A549 treated with Hydrocortisone at 1 μM for 4 hours (cell line): ENCODE measurements at places on chromosomes 4 and X. TPM values are rescaled to one million over a fixed set of nuclear protein-coding genes. Genes with fewer than 3 reads are reported as not detected.

The GSX2 gene
- total RNA-seq = 0.08 TPM in 1 of 5 replicates, not detected in the others

The SLC9B1 gene
- 0.10 TPM in 1 of 5 replicates, not detected in the others for total RNA-seq

The TCEANC gene
- 0.59 to 0.99 TPM (median 0.66 TPM) in 5 replicates for total RNA-seq

The SLC6A14 gene
- total RNA-seq = not detected in 5 replicates

The PRSS12 gene
- 0.14 to 0.24 TPM (median 0.15 TPM) in 5 replicates for total RNA-seq

The PDLIM3 gene
- 0.10 to 0.54 TPM (median 0.24 TPM) in 5 replicates for total RNA-seq

The CTAG1B gene
- not detected in 5 replicates for total RNA-seq

The RAB33A gene
- 0.13 to 0.31 TPM (median 0.17 TPM) in 5 replicates for total RNA-seq

The AFF2 gene
- total RNA-seq = not detected in 5 replicates

The GRID2 gene
- total RNA-seq = not detected in 5 replicates

The RBM46 gene
- not detected in 5 replicates for total RNA-seq

The MED14 gene
- 18.3 to 23.5 TPM (median 21.1 TPM) in 5 replicates for total RNA-seq

The DMP1 gene
- not detected in 5 replicates for total RNA-seq

The TMEM150C gene
- total RNA-seq = 0.59 to 1.2 TPM (median 0.95 TPM) in 5 replicates

The NHS gene
- total RNA-seq = 1.6 to 2.6 TPM (median 2.3 TPM) in 5 replicates

The MSX1 gene
- 5.3 to 8.9 TPM (median 8.6 TPM) in 5 replicates for total RNA-seq

The ASMT gene
- 0.15 to 0.25 TPM (median 0.17 TPM) in 5 replicates for total RNA-seq

The TSPAN7 gene
- 2.4 to 3.1 TPM (median 2.8 TPM) in 5 replicates for total RNA-seq

The CENPVL3 gene
- total RNA-seq = 0.13 to 0.18 TPM (median 0.14 TPM) in 5 replicates

The DGKK gene
- total RNA-seq = not detected in 5 replicates

The CHRDL1 gene
- total RNA-seq = not detected in 5 replicates

The COL25A1 gene
- total RNA-seq = not detected in 5 replicates

The PPA2 gene
- 74.8 to 79.5 TPM (median 77.1 TPM) in 5 replicates for total RNA-seq

The KCNE5 gene
- total RNA-seq = 0.09 to 0.20 TPM (median 0.13 TPM) in 3 of 5 replicates, not detected in the others

The CXCL11 gene
- 0.10 to 0.33 TPM (median 0.21 TPM) in 5 replicates for total RNA-seq

The FAM9B gene
- 0.18 TPM in 1 of 5 replicates, not detected in the others for total RNA-seq

The DKK2 gene
- total RNA-seq = not detected in 5 replicates

The ATXN3L gene
- total RNA-seq = not detected in 5 replicates

The ARSD gene
- total RNA-seq = 13.0 to 15.2 TPM (median 14.0 TPM) in 5 replicates

The GAGE12D gene
- total RNA-seq = not detected in 5 replicates

The ERVMER34-1 gene
- 0.32 to 0.78 TPM (median 0.56 TPM) in 5 replicates for total RNA-seq

The CCDC120 gene
- 2.7 to 4.1 TPM (median 3.5 TPM) in 5 replicates for total RNA-seq

The UFSP2 gene
- 11.0 to 14.6 TPM (median 12.7 TPM) in 5 replicates for total RNA-seq
